H9 (cell line): ENCODE measurements at places on chromosomes 3 and 15. TPM values are rescaled to one million over a fixed set of nuclear protein-coding genes. Genes with fewer than 3 reads are reported as not detected.

Gene ACSBG1
- 2.2 and 3.2 TPM in 2 replicates for total RNA-seq

DNA sequence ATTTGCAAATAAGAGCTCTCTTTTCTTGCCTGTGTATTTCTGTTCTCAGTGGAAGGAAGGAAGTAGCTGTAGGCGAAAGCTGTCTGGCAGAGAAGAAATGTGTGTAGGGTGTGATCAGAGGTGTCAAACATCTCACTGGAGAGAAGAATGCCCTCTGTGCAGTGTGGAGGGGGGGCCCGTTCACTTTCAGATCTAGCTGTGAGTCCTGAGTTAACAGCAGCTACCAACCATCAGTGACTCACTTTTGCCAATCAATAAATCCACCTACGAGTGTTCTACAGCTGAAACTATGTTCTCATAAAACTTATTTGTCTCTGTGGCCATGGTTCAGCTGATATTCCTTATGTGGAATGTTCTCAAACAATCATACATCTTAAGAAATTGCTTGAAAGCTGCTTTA lies 103.7 kb downstream of the FRMD4B start:
- H3K36me3 ChIP-seq, result peaks cover 3% of the 10 kb centered on the region; the same call in 1 of the 2 replicates
- H3K27me3 ChIP-seq, result no peaks in the 10 kb centered on the region
- no peak for DNase-seq
- H3K4me3 ChIP-seq, result no peak overlapping the region
- no peak overlapping the region for H3K27ac ChIP-seq
- no peaks in the 10 kb centered on the region for H3K4me1 ChIP-seq

DNA sequence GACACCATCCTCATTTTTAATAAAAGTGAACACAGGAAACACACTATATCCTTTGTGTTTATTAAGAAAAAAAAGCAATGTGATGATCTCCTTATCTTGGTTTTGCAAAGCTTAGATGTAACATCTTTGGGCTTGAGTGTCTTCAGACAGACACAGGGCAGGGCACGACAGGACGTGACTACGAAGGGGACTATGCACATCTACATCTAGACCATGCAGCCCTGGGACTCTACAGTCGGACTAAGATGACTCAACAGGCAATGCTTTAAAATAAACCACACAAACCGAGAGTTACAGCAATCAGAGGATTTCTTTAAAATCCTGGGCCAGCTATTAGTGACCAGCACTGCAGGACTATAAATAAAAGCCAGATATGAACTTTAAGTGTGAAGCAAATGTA lies 22.8 kb upstream of the TM2D3 start:
- H3K27ac ChIP-seq, result no peak overlapping the region
- H3K4me1 ChIP-seq, result no peaks in the 10 kb centered on the region
- DNase-seq, result no peak
- H3K36me3 ChIP-seq, result no peaks in the 10 kb centered on the region; the same call in 1 of the 3 replicates

GRCh38 chr3:42681361-42682038 lies 3.8 kb upstream of the KLHL40 start:
- DNase-seq, result no peak
- H3K27ac ChIP-seq, result no peak overlapping the region
- no peaks in the 10 kb centered on the region for H3K36me3 ChIP-seq
- no peaks in the 10 kb centered on the region for H3K27me3 ChIP-seq
- no peak overlapping the region for H3K4me3 ChIP-seq

DNA sequence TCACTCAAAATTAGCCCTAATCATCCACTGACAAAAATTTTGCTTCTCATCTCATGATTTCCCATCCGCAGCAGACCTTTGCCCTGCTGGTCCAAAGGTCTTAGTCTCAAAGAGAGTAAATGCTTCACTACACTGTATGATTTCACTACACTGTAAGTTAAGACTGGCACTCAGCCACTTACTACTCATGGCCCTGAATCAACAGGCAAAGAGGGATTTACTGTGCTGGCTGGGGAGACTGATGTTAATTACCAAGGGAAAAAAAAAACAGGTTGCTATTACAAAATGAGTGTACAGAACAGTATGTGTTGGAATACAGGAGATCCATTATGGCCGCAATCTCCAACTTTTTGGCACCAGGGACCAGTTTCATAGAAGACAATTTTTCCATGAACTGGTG lies 214.8 kb downstream of the ZMAT3 start:
- H3K4me1 ChIP-seq, result no peaks in the 10 kb centered on the region; the same call in 1 of the 2 replicates
- no peak for DNase-seq

DNA sequence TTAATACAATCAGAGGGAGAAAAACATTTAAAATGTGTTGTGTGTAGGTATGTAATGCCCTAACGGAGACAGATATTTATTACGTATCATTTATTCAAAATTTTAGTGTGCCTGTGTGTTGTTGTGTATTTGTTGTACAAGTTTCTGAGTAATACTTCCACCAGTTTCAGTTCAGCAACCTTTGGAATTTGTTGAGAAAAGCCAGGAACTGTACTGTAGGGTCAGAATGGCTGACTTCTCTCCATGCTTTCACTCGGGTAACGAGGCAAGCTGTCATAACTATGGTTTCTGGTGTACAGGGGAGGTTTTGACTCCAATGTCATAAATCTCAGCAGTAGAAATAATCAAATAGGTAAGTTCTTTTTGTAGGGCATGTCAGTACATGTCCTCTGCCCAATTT lies 23.8 kb upstream of the CNTN6 start:
- no peak overlapping the region for H3K27ac ChIP-seq
- H3K27me3 ChIP-seq, result no peaks in the 10 kb centered on the region
- H3K4me3 ChIP-seq, result no peak overlapping the region
- DNase-seq, result no peak
- no peaks in the 10 kb centered on the region for H3K36me3 ChIP-seq

Gene RBPMS2
- 181 and 185 TPM in 2 replicates for total RNA-seq

- no peaks in the 10 kb centered on the region for H3K36me3 ChIP-seq
- DNase-seq, result no peak
- H3K4me1 ChIP-seq, result no peaks in the 10 kb centered on the region
- no peak overlapping the region for H3K4me3 ChIP-seq
These were observed 283.3 kb upstream of the ROBO2 start for GRCh38 chr3:76756577-76756976.

- H3K4me3 ChIP-seq, result no peak overlapping the region
- no peaks in the 10 kb centered on the region for H3K4me1 ChIP-seq
- DNase-seq, result no peak
- H3K27me3 ChIP-seq, result no peaks in the 10 kb centered on the region
These were observed 5.2 kb upstream of the C3orf85 start for GRCh38 chr3:109131276-109131675.

GRCh38 chr3:184636741-184637316 lies 75.0 kb downstream of the MAGEF1 start:
- H3K4me1 ChIP-seq, result peaks cover 2% of the 10 kb centered on the region; the same call in 1 of the 2 replicates

GRCh38 chr3:14172496-14172895 lies 5.9 kb downstream of the XPC start:
- H3K4me3 ChIP-seq, result no peak overlapping the region
- H3K36me3 ChIP-seq, result peaks cover 44% of the 10 kb centered on the region
- no peaks in the 10 kb centered on the region for H3K4me1 ChIP-seq
- DNase-seq, result no peak

Gene PPARG
- total RNA-seq, result 0.42 TPM in 1 of 2 replicates, not detected in the other

DNA sequence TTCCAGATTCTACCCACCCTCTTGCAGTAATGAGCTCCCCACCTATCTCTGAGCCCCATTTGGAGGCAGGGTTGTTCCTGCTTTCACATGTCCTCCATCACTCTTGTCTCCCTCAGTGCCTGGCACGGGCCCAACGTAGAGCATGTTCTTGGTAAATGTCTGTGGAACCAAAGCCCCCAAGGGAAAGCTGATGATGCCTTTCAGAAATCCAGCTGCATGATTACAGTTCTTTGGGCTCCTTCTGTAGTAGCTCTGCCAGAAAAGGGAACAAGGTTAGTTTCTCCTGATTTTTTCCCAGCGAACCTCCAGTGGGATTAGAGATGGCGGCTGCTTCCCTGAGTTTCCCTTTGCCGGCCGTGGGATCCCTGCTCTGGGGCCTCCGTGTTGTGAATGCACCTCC lies 39.3 kb downstream of the CGNL1 start:
- H3K27me3 ChIP-seq, result no peaks in the 10 kb centered on the region
- H3K4me3 ChIP-seq, result no peak overlapping the region
- DNase-seq, result no peak
- H3K4me1 ChIP-seq, result no peaks in the 10 kb centered on the region; the same call in 1 of the 2 replicates
- H3K27ac ChIP-seq, result no peak overlapping the region

Gene ANKRD28
- total RNA-seq, result 53.8 and 59.0 TPM in 2 replicates

DNA sequence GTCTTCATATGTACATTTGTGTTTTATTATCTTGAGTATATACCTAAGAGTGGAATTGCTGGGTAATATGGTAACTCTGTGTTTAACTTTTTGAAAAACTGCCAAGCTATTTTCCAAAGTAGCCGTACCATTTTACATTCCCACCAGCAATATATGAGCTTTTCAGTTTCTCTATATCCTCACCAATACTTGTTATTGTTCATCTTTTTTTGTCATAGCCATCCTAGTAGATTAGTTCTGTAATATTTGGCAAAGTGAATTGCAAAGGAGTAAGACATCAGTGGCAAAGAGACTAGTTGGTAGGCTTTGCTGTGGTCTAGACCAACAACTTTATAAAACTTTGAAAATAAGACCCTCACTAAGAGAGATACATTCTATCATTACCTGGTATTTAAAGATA lies 21.4 kb downstream of the OXSR1 start:
- no peak overlapping the region for H3K4me3 ChIP-seq
- H3K4me1 ChIP-seq, result no peaks in the 10 kb centered on the region
- no peaks in the 10 kb centered on the region for H3K27me3 ChIP-seq
- H3K36me3 ChIP-seq, result peaks cover 30% of the 10 kb centered on the region
- no peak for DNase-seq

DNA sequence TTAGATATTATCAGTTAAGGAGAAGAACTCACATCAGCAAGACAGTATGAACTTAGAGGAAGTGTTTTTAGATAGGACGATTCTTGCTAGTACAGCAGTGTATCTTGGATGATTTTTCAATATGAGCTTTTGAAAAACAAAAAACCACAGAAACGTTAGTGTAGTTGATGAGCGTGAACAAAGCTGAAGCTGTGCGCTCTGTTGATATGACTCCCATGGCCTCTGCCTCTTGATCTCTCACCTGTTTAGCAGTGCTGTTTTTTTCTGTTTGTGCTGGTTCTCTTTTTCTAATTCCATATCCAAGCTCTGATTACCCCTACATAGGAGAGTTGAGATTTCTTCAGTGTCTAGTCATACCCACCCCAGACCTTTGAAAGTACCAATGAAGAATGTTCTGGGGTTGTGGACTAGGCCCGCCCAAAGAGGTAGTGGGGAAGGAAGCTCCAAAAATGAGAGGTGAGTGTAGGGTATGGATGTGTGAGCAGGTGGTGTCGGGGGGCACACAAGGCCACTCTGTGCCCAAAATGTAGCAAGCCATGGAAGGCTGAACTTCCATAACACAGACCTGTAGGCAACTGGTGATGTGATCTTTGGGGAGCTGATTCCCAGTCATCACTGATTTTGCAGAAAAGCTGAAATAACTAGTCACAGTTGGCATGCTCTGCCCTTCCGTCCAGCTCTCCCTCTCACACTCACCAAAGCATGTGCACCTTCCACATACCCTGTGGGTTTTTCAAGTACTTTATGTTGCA lies 20.0 kb upstream of the CMTM7 start:
- no peaks in the 10 kb centered on the region for H3K27me3 ChIP-seq
- DNase-seq, result no peak
- peaks cover 2% of the 10 kb centered on the region; the same call in 1 of the 2 replicates for H3K4me1 ChIP-seq
- H3K27ac ChIP-seq, result no peak overlapping the region
- no peak overlapping the region for H3K4me3 ChIP-seq

Gene CPLX3
- total RNA-seq, result not detected in 2 replicates

DNA sequence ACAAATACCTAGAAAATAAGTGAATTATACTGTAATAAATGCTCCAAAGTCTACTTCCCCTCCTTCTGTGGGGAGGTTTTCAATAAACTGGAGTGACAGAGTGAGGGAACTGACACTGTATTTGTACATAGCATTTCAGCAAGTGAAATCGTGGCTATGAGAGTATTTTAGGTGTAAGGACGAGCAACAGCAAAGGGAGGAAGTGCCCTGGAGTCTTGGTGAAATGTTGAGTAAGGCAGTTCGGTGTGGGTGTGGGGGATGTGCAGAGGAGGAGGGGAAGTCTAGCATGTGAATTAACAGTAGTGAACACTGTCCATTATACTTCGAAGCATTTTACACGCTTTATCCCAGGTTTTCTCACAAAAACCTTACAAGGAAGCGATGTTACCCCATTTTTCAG lies 18.1 kb upstream of the P2RY13 start:
- H3K36me3 ChIP-seq, result no peaks in the 10 kb centered on the region
- no peak for DNase-seq
- H3K4me1 ChIP-seq, result peaks cover 4% of the 10 kb centered on the region
- no peaks in the 10 kb centered on the region for H3K27me3 ChIP-seq

- H3K4me1 ChIP-seq, result peaks cover 5% of the 10 kb centered on the region; the same call in 1 of the 2 replicates
- H3K4me3 ChIP-seq, result no peak overlapping the region
- H3K27ac ChIP-seq, result no peak overlapping the region
These were observed 28.1 kb downstream of the EXOG start for GRCh38 chr3:38524141-38524739.

Gene SLC7A14
- total RNA-seq, result 0.39 and 0.42 TPM in 2 replicates
